ENCODE measurements at places on chromosomes 7 and 10. TPM values are rescaled to one million over a fixed set of nuclear protein-coding genes. Genes with fewer than 3 reads are reported as not detected.
A peak's percentile ranks its signal among the peaks of the same experiment; 100 is the strongest.

- H3K4me3 ChIP-seq: no peak overlapping the region
- H3K27ac ChIP-seq: no peak overlapping the region
- peaks cover 3% of the 10 kb centered on the region for H3K4me1 ChIP-seq
- DNase-seq: no peak
- H3K27me3 ChIP-seq: no peaks in the 10 kb centered on the region
Observed at GRCh38 chr7:133839121-133839520, 288.0 kb upstream of the LRGUK start.

Gene GNB2
- total RNA-seq: 176 TPM

- no peaks in the 10 kb centered on the region for H3K36me3 ChIP-seq
- peak overlapping the region; percentile 78 for H3K4me3 ChIP-seq
- no peaks in the 10 kb centered on the region for H3K27me3 ChIP-seq
- H3K4me1 ChIP-seq: peaks cover 5% of the 10 kb centered on the region
- no peak for DNase-seq
Observed at GRCh38 chr7:156640949-156641485, 443 bp downstream of the RNF32 start.

GRCh38 chr10:124719213-124719851 is 24.8 kb downstream of the FAM53B start:
- peaks cover 57% of the 10 kb centered on the region for H3K4me1 ChIP-seq
- H3K4me3 ChIP-seq: no peak overlapping the region
- DNase-seq: no peak
- no peaks in the 10 kb centered on the region for H3K27me3 ChIP-seq

Gene FAM25G
- total RNA-seq: not detected

DNA sequence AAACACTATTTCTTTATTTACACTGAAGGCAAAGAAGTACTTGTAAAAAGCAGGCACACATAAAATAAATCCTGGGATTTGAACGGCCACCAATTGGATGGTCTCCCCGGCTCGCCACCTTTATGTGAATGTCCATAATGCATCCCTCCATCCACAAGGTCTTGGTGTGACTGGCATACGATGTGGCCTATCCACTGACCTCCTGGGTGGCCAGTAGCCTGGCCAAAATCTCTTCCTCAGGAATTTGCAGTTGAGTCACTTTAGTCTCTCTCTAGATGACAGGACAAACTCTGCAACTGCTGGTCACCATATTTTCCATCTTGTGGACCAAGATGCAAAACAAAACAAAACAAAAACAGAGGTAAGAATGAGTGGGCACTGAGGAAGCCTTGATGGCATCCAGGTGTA is 39.1 kb downstream of the CDK1 start:
- no peak for DNase-seq
- H3K36me3 ChIP-seq: no peaks in the 10 kb centered on the region

Gene ASB13
- total RNA-seq: 15.8 TPM

GRCh38 chr7:130593033-130593432 is 75.5 kb downstream of the COPG2 start:
- H3K27me3 ChIP-seq: no peaks in the 10 kb centered on the region
- no peak overlapping the region for H3K4me3 ChIP-seq
- DNase-seq: no peak
- H3K4me1 ChIP-seq: no peaks in the 10 kb centered on the region
- H3K27ac ChIP-seq: no peak overlapping the region

Gene FRMPD2
- not detected for total RNA-seq

GRCh38 chr7:4115442-4115841 is 566.7 kb upstream of the FOXK1 start:
- no peak overlapping the region for H3K4me3 ChIP-seq
- H3K27ac ChIP-seq: no peak overlapping the region
- H3K27me3 ChIP-seq: no peaks in the 10 kb centered on the region
- DNase-seq: no peak

GRCh38 chr10:124007102-124007772 is 86.2 kb downstream of the CHST15 start:
- peaks cover 10% of the 10 kb centered on the region for H3K36me3 ChIP-seq
- no peaks in the 10 kb centered on the region for H3K4me1 ChIP-seq
- no peak overlapping the region for H3K27ac ChIP-seq
- H3K4me3 ChIP-seq: no peak overlapping the region
- no peak for DNase-seq
- H3K27me3 ChIP-seq: no peaks in the 10 kb centered on the region

DNA sequence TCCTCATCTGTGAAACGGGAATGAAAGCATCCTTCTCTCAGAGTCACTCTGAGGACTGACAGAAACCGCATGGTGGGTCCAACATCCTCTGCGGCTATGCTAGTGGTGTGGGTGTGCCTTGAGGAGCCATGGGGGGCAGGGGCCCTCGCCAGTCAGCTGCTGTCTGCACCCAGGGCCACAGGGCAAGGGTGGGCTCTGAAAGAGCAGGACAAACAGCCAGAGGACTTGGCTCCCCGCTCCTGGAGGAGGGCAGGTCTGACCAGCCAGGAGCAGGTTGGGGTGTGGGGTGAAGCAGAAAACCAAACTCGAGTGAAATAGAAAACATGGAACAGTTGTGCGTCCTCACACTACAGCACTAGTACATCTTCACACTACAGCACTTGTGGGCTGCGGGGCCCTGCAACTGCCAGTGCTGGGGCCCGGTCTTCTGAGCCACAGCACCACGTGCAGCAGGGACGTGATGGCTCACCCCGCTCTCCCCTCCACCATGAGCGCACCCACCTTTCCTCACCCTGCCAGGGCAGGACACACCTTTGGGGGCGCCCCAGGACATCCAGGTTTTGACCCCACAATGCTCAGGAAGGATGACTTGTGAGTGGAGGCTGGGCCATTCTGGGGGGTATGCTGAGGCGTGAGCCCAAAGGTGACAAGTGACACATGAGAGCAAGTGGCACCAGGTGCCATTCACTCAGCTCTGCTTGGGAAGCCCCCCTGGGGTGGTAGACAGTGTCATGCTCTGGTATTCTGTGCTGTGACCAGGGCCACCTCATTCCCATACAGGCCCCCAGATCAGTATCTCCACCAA is 96.1 kb upstream of the RET start:
- no peaks in the 10 kb centered on the region for H3K4me1 ChIP-seq
- no peaks in the 10 kb centered on the region for H3K36me3 ChIP-seq
- DNase-seq: no peak
- H3K27me3 ChIP-seq: no peaks in the 10 kb centered on the region

DNA sequence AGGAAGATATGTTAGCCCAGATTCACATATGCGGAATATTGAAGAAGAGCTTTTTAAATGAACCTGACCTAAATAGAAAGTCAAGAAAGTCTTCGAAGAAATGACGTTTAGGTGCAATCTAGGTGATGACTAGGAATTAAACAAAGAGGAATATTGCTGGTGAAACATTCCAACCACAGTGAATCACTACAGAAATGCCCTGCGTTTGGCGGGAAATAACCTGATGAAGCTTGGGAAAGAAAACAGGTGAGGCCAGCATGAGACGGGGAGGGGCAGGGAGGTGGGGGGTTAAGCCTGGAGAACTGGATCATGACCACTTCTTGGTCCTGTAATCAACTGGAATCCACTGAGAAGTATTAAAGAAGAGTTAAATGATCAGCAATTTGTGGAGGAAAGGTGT is 299.4 kb upstream of the VSTM2A start:
- no peaks in the 10 kb centered on the region for H3K4me1 ChIP-seq
- no peak for DNase-seq
- no peak overlapping the region for H3K27ac ChIP-seq
- H3K27me3 ChIP-seq: no peaks in the 10 kb centered on the region
- H3K36me3 ChIP-seq: no peaks in the 10 kb centered on the region

DNA sequence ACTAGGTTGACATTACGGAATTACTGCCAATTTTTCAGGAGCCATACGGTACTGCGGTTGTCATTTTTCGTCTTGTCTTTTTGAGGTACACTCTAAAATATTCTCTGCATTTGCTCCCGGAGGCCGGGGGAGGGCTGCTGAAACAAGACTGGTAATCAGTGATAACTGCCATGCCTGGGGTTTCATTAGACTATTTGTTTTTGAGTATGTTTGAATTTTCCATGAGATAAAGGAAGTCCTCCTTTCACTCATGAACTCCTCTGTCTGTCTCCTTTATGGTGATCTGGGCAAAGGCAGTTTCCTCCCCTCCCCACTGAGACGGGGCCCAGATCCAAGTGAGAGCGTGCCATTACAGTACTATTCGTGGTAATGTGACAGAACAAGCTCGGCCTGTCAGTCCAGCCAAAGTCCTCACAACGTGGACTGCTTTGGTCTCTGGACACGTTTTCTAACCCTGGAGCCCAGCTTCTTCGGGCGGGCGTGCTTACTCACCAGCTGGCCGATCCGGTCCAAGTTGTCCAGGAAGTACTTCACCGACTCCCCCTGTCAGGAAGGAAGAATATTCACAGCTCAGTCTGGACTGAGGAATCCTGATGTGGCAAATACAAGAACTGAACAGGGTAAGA is 45.1 kb downstream of the AMZ1 start:
- peak overlapping the region; percentile 48 for H3K27ac ChIP-seq
- peaks cover 17% of the 10 kb centered on the region for H3K4me1 ChIP-seq
- DNase-seq: peak; percentile 31
- no peak overlapping the region for H3K4me3 ChIP-seq

- H3K27me3 ChIP-seq: no peaks in the 10 kb centered on the region
- DNase-seq: no peak
- H3K4me1 ChIP-seq: no peaks in the 10 kb centered on the region
- no peak overlapping the region for H3K4me3 ChIP-seq
- H3K27ac ChIP-seq: no peak overlapping the region
- no peaks in the 10 kb centered on the region for H3K36me3 ChIP-seq
Observed at GRCh38 chr7:81925530-81925929, 155.7 kb upstream of the HGF start.

DNA sequence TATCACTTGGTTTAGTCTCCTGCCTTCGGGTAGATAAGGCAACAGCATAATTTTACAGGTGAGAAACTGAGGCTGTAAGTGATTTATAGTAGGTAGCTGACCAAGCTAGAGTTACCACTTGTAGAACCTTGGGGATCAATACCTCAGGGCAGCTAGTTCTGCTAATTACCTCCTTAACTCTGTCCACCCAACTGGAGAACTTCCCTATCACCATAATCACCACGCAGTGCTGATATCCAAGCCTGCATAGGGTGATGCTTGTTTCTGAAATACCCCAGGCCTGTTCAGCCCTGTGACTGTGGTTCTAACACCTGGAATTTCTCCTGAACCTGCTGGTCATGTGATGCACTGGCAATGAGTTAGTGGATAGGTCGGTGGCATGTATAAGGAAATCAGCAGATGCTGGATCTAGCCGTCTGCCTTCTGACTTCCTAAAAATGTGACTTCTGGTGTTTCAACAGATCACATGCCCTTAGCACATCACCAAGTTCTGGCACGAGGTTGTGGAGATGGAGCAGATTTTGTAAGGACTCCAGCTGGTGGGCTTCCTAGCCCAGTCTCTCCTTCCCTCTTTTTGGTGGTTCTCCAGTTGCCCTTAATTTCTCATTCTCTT is 15.3 kb downstream of the PLAU start:
- H3K27ac ChIP-seq: no peak overlapping the region
- DNase-seq: no peak
- no peaks in the 10 kb centered on the region for H3K36me3 ChIP-seq
- no peaks in the 10 kb centered on the region for H3K27me3 ChIP-seq
- H3K4me3 ChIP-seq: no peak overlapping the region
